ENCODE measurements at places on chromosomes 7 and 10. TPM values are rescaled to one million over a fixed set of nuclear protein-coding genes. Genes with fewer than 3 reads are reported as not detected.

- DNase-seq = no peak
These were observed 14.5 kb upstream of the FAM204A start for GRCh38 chr10:118356628-118357027.

The CALHM3 gene
- total RNA-seq = not detected

The ABCB1 gene
- 5.0 TPM for total RNA-seq

- no peak for DNase-seq
These were observed 35.5 kb upstream of the KMT2E start for GRCh38 chr7:104978460-104978859.

GRCh38 chr10:119020627-119020946, 8.9 kb upstream of the NANOS1 start:
- no peak for DNase-seq

GRCh38 chr7:158323741-158324396, 263.8 kb downstream of the PTPRN2 start:
- peak; percentile 50 for DNase-seq
